ENCODE measurements at places on chromosomes 16 and 17.

DNA sequence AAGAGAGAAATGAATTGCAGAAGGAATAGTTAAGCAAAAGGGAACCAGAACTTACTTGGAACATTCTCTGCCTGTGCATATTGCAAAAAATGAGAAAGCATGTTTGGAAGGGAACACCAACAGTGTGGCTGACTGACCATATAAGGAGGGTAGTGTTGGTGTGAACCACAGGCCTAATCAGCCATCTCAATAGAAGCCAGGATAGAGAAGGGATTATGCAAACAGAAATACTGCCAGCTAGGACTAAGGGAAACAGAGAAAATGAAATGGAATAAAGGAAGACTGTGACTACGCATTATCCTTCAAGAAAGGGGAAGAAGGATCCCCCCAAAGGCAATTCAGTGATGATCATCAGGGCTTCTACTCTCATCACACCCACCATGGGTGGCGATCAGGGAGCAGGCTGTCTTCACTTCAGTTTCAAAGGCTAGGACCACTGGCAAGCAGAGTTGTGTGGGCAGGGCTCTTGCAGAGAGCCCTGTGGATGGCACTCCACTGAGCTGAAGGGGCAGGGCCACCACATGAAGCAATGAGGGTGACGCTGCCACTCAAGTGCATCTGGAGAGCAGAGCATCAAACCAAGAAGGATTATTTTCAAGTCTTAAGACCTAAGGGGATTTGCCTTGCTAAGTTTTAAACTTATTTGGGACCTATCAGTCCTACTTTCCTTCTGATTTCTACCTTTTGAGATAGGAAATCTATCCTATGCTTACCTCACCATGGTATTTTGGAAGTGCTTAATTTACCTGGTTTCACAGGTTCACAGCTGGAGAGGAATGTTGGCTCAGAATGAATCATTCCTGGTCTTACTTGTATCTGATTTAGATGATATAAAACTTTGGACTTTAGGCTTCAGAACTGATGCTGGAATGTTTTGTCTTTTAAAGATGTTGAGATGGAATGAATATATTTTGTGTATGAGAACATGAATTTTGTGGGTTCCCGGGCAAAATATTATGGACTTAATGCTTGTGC, 140.5 kb downstream of the SSH2 start:
- DNase-seq, result no peak

GRCh38 chr17:6670999-6671398, 19.4 kb downstream of the C17orf100 start:
- DNase-seq, result no peak

GRCh38 chr17:37239690-37240334, 136.0 kb upstream of the C17orf78 start:
- DNase-seq, result peak; percentile 9

- no peak for DNase-seq
These were observed 28.9 kb downstream of the G6PC1 start for GRCh38 chr17:42929497-42929844.
